Umbilical cord (tissue), 2 donors: ENCODE measurements at places on chromosomes 2 and 18. TPM values are rescaled to one million over a fixed set of nuclear protein-coding genes. Genes with fewer than 3 reads are reported as not detected.

- no peak for DNase-seq
These were observed 168.4 kb downstream of the ZFP36L2 start for GRCh38 chr2:43057742-43058725.

GRCh38 chr2:206584323-206585116 lies 57.8 kb upstream of the FAM237A start:
- no peak for DNase-seq

- DNase-seq = no peak
These were observed 44.4 kb upstream of the RNU4ATAC start for GRCh38 chr2:121486191-121486790.

DNA sequence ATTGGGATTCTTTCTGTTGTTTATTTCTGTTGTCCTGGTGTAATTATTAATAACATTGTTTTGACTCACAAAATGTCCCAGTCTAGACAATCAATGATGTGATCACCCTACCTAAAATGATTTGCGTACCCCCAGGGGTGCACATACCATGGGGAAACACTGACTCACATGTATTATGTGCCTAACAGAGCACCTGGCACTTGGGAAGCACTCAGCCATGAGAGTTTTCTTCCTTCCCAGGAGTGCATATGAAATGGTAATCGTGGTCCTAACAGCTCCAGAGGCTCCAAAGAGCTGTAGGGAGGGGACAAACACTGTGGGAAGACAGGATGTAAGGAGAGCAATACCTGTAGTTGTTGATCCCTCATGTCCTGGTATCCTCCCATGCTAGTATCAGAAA lies 187.8 kb upstream of the ERBB4 start:
- no peak for DNase-seq

DNA sequence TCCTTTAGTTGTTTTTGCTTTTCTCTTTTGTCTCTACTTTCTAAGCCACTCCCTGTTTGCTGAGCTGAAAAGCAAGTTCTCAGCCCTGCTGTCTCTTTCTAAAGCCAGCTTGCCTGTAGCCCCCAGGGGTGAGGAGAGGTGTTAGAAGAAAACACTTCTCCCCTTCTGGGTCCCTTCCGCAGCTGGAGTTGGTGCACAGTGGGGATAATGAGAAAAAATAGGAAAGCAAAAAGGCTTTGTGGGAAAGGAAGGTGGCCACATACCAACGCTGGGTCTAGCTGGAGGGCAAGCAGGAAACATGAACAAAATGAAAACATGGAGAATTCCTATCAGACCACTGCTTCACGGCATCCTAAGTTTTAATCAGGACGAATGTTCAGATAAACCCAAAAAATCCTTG lies 15.5 kb upstream of the SLC20A1 start:
- no peak for DNase-seq

The DCDC2C gene
- 1.7 TPM for total RNA-seq
